Nephron progenitor cell (in vitro differentiated cells): ENCODE measurements at places on chromosomes 2 and 18.

DNA sequence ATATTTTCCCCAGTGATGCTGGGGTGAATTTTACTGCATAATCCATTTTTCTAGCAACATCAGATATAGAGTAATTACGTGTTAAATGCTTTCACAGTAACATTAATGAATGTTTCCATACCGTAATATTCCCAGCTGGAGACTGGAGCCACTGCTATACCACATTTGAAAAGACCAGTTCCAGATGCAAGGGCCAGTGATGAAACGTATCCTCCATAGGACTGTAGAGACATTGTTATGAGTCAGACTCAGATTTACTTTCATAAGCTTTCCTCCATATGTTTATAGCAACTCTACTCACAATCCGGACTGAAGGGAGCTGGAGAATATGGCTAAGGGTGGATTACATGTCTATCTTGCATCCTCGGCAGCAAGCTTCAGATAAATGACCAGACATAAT is 22.7 kb upstream of the GCG start:
- H3K4me3 ChIP-seq, result no peak overlapping the region
- peaks cover 6% of the 10 kb centered on the region for H3K27me3 ChIP-seq
- no peak overlapping the region for H3K27ac ChIP-seq
- no peaks in the 10 kb centered on the region for H3K4me1 ChIP-seq

GRCh38 chr18:47881752-47882455 is 48.6 kb downstream of the SMAD2 start:
- no peak overlapping the region for H3K27ac ChIP-seq
- no peaks in the 10 kb centered on the region for H3K27me3 ChIP-seq
- no peak for DNase-seq

DNA sequence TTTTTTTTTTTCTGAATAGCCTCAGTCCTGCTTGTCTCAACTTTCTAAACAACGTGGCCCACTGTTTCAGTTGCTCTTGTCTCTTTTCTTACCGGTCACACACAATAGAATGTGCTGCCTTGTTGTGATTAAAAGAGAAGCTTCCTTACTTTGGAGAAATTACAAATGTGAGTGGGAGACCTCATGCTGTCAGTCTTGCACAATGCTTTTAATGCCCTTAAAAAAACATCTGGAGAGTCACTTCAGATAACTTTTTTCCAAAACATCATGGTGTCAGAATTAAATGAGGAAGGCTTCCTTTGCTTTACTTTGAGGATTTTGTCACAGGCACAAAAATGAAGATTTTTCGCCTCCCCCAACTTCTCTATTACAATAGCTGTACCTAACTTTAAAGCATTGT is 37.7 kb downstream of the LHCGR start:
- H3K4me1 ChIP-seq, result peaks cover 43% of the 10 kb centered on the region
- H3K4me3 ChIP-seq, result no peak overlapping the region
- H3K27me3 ChIP-seq, result peaks cover 4% of the 10 kb centered on the region
- no peak overlapping the region for H3K27ac ChIP-seq

DNA sequence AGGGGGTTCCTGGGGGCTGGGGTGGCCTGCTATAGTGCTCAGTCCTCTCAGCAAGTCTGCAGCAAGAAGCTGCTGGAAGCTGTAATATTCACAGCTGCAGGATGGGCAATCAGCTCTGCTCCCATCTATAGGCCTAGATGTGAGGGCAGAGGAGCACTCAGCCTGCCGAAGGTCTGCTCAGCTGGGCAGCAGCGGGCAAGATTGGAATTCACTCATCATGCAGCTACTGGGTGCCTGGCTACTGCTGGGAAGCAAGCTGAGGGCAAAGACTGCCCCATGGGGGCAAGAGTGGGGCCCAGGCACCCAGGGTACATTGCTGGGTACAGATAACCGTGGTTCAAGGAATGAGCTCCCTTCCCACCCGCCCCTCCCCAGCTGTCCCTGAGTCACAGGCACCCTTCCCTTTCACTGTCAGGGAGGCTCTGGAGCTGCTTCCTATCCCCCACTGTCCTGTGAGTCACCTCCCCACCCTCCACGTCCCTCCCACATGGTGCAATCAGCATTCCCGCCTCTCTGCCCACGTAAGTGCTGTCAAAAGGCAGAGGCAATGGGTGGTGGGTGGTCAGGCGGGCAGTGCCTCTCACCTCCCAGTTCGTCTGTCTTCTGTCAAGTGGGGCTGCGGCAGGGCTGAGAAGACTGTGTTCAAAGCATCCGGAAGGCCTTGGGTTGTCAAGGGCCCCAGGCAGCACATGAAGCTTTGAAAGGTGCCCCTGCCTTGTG is 169.2 kb downstream of the TRIM43 start:
- H3K4me3 ChIP-seq, result no peak overlapping the region
- no peaks in the 10 kb centered on the region for H3K4me1 ChIP-seq
- H3K27ac ChIP-seq, result no peak overlapping the region
- H3K27me3 ChIP-seq, result no peaks in the 10 kb centered on the region
- DNase-seq, result no peak

GRCh38 chr2:161039071-161039470 is 121.2 kb upstream of the TANK start:
- DNase-seq, result no peak
- H3K36me3 ChIP-seq, result no peaks in the 10 kb centered on the region
- H3K27ac ChIP-seq, result no peak overlapping the region
- peaks cover 9% of the 10 kb centered on the region for H3K27me3 ChIP-seq
- H3K4me3 ChIP-seq, result no peak overlapping the region

DNA sequence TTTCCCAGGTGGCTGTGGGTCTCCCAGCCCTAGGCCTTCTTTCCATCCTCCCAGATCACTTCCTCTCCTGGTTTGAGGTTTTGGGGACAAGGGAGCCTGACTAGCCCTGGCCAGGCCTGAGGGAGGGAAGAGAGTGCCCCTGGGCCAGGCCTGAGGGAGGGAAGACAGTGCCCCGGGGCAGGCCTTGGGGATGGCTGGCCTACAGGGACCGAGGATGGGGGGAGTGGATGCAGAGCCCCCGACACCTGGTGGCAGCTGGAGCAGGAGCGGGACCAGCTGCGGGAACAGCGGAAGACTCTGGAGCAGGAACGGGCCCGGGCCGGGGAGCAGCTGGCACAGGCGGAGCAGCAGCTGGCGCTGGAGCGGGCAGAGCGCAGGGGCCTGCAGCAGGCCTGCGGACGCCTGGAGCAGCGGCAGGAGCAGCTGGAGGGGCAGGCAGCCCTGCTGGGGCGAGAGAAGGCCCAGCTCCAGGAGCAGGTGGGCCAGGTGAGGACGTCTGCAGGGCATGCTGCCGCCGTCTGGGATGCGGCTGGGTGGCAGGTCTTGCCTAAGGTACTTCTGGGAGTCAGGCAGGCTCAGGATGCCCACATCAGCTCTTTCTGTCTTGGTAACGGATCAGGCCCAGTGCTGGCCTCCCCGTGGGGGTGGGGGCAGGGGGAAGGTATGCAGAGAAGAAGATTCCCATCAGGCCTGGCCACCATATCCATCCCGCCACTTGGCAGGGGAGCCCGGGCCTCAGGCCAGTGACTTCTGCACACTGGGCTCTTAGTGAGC is 29.2 kb downstream of the CROCC2 start:
- H3K27me3 ChIP-seq, result peaks cover 39% of the 10 kb centered on the region
- peaks cover 5% of the 10 kb centered on the region for H3K4me1 ChIP-seq
- H3K27ac ChIP-seq, result no peak overlapping the region
- peaks cover 6% of the 10 kb centered on the region for H3K36me3 ChIP-seq

DNA sequence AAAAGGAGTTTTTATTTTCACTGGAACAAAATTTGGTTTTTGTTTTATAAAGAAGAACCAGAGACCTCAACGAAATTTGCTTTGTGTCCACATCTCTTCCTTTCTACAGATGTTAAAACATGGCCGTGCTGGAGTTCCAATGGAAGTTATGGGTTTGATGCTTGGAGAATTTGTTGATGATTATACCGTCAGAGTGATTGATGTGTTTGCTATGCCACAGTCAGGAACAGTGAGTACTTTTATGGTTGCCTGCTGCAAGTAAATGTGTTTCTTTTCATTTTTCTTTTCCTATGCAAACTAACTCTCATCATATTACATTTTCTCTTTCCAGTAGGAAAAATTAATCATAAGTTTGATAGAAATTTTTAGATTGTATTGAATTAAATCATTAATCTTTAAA is 48.4 kb upstream of the TBR1 start:
- peaks cover 46% of the 10 kb centered on the region for H3K36me3 ChIP-seq
- H3K4me1 ChIP-seq, result no peaks in the 10 kb centered on the region
- no peak overlapping the region for H3K4me3 ChIP-seq
- no peaks in the 10 kb centered on the region for H3K27me3 ChIP-seq
- no peak overlapping the region for H3K27ac ChIP-seq

DNA sequence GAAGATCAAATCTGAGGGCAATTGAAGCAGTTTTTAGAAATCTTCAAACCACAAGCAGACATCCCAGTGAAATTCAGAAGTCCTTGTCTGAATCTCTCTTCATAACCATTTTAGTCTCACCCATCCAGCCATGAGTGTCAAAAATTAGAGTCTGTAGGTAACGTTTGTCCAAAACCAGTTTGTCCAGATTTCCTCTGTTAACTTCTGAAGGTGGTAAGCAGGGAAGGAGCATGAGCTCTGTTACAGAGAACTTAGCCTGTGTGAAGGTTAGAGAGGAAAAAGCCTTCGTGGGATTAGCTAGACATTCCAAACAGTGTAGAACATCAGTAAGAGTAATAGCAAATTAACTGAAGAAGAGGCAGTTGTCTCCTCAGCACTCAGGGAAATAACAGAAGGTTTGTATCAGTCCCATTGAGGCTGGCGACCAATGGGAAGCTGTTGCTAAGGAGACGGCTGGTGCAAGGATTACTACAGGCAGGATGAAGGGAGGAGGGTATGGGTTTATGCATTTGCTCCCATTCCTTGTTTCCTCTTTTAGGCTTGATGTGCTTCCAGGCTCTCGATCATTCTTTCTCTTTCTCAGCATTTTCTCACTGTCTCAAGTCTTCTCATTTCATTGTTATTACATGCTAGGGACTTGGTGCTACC is 8.7 kb upstream of the GPR155 start:
- no peak for DNase-seq
- no peaks in the 10 kb centered on the region for H3K36me3 ChIP-seq
- no peak overlapping the region for H3K4me3 ChIP-seq
- no peak overlapping the region for H3K27ac ChIP-seq

GRCh38 chr2:157460897-157461296 is 17.0 kb upstream of the CYTIP start:
- DNase-seq, result no peak
- H3K4me1 ChIP-seq, result peaks cover 25% of the 10 kb centered on the region
- no peak overlapping the region for H3K4me3 ChIP-seq
- H3K27ac ChIP-seq, result no peak overlapping the region
- no peaks in the 10 kb centered on the region for H3K27me3 ChIP-seq

DNA sequence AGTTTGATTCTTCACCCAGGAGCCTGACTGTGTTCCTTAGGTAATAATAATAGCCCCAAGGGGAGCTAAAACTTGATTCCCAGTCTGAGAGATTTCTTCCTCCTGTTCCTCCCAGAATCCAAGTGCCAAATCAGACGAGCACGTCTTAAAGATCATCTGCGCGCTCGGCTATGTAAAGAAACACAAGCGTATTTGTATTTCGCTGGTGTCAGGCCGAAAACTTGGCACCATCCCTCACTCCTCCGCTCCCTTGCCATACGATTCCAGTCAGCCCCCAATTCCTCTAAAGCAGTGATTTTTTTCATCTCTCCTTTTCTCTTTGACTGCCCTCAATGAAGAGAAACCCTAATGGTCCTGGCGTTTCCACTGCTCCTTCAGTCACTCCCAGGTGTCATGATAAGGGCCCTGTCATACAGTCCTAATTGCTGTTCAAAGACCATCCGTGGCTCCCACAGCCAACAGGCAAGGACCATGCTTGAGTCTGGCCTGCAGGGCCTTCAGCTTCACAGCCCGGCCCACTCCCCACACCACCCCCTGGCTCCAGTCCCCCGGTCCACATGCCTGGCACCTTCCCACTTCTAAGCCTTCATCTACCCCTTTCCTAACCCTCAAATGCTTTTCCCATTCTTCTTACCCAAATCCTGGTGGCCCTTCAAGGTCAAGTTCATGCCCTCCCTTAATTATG is 130.8 kb upstream of the ID2 start:
- no peak overlapping the region for H3K4me3 ChIP-seq
- DNase-seq, result no peak
- peaks cover 8% of the 10 kb centered on the region for H3K36me3 ChIP-seq
- peak overlapping the region; percentile 2 for H3K27ac ChIP-seq
- H3K27me3 ChIP-seq, result peaks cover 6% of the 10 kb centered on the region

DNA sequence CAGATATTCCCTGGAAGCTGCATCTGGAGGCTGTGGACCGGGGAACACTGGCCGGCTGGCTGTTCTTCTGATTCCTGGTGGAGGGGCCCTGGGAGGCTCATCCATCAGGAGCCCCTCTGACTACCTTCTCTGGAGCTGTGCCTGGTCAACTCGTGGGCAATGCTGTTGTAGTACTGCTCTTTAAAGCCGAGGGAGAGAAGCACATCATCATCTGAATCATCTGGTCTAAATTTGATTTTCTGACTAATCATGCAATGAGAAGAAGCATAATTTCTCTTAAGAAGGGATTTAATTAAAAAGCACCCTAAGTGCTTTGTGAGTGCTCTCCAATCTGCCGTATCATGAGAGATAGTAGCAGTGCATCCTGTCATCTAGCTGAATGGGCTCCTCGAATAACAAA is 229.5 kb downstream of the FHOD3 start:
- peaks cover 21% of the 10 kb centered on the region for H3K36me3 ChIP-seq
- no peak overlapping the region for H3K27ac ChIP-seq
- H3K4me1 ChIP-seq, result peaks cover 17% of the 10 kb centered on the region
- H3K4me3 ChIP-seq, result no peak overlapping the region
- no peak for DNase-seq

DNA sequence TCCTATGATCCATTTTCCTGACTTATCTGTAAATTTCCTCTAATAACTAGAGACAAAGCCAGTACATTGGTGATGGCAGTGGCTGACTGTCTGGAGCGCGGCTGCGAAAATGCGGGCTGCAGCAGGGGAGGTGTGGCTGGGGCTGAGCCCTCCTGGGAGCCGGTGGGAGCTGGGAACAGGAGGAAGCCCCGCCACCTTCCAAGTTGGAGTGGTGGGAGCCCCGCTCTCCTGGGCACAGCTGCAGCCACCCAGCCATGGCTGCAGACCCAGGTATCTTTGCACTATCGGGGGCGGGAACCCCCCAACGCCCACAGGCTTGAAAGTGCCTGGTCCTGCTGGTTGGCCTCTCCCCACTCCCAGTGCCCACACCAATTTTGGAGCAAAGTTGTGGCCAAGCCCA is 633.0 kb upstream of the TMEFF2 start:
- H3K4me3 ChIP-seq, result no peak overlapping the region
- H3K27ac ChIP-seq, result no peak overlapping the region
- no peaks in the 10 kb centered on the region for H3K36me3 ChIP-seq
- no peaks in the 10 kb centered on the region for H3K4me1 ChIP-seq
- peaks cover 6% of the 10 kb centered on the region for H3K27me3 ChIP-seq

DNA sequence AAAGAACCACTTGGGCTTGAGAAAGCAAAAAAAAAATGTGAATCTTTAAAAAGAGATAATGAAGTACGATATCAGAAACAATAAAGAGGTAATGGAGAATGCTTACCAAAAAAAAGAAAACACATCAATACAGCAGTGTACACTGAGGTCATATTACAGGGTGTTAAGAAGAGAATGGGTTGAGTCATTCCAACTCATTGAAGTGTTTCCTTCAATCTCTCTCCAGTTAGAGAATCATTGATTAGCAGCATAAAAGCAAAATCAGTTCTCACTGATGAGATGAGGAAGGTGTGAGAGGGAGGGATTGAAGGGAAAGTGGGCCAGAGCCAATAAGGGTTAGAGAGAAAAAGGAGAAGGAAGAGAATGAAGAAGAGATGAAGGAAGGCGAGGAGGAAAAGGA is 43.9 kb upstream of the SGPP2 start:
- H3K4me1 ChIP-seq, result no peaks in the 10 kb centered on the region
- peaks cover 6% of the 10 kb centered on the region for H3K27me3 ChIP-seq
- no peaks in the 10 kb centered on the region for H3K36me3 ChIP-seq
- no peak for DNase-seq
